ENCODE measurements at places on chromosomes 5 and 9. TPM values are rescaled to one million over a fixed set of nuclear protein-coding genes. Genes with fewer than 3 reads are reported as not detected.

CTNND2 gene
- under 0.01 TPM for total RNA-seq

RASGEF1C gene
- total RNA-seq = not detected

CCL27 gene
- total RNA-seq = not detected

MYMK gene
- not detected for total RNA-seq

GPR150 gene
- 0.20 TPM for total RNA-seq

CENPP gene
- 7.7 TPM for total RNA-seq

OR1J2 gene
- 0.20 TPM for total RNA-seq

IL31RA gene
- total RNA-seq = 0.37 TPM

MAST4 gene
- 4.8 TPM for total RNA-seq

SAXO1 gene
- not detected for total RNA-seq

NOL6 gene
- total RNA-seq = 29.4 TPM

DAPK1 gene
- total RNA-seq = 5.1 TPM

SPAG8 gene
- total RNA-seq = 2.2 TPM

ORM2 gene
- total RNA-seq = not detected

SLC25A48 gene
- not detected for total RNA-seq

FOXD4L6 gene
- 0.37 TPM for total RNA-seq

WDR38 gene
- total RNA-seq = not detected

OMD gene
- total RNA-seq = 0.20 TPM

ENHO gene
- not detected for total RNA-seq

UBLCP1 gene
- total RNA-seq = 23.1 TPM

DCP2 gene
- 20.5 TPM for total RNA-seq

ZFP2 gene
- 0.20 TPM for total RNA-seq

SOHLH1 gene
- not detected for total RNA-seq

CDKN2B gene
- total RNA-seq = 9.2 TPM

HTR4 gene
- not detected for total RNA-seq

WDR55 gene
- total RNA-seq = 36.0 TPM

FBXW2 gene
- 23.9 TPM for total RNA-seq

ANKRD20A1 gene
- total RNA-seq = not detected

MELK gene
- 38.9 TPM for total RNA-seq

ARID3C gene
- under 0.01 TPM for total RNA-seq

GGTA1 gene
- total RNA-seq = not detected

RASEF gene
- total RNA-seq = under 0.01 TPM

DMRTA1 gene
- 0.78 TPM for total RNA-seq

CCDC171 gene
- total RNA-seq = 2.7 TPM

ANKRD34B gene
- not detected for total RNA-seq

PCDHB15 gene
- not detected for total RNA-seq

HSPA4 gene
- 117 TPM for total RNA-seq

OR13C5 gene
- not detected for total RNA-seq

ADGRD2 gene
- total RNA-seq = not detected

CXCL14 gene
- under 0.01 TPM for total RNA-seq

TIMD4 gene
- total RNA-seq = not detected

WNT8A gene
- total RNA-seq = not detected

TMEM215 gene
- total RNA-seq = not detected

TTC39B gene
- 8.2 TPM for total RNA-seq

CTSV gene
- not detected for total RNA-seq

SLC36A2 gene
- not detected for total RNA-seq

CYLC2 gene
- not detected for total RNA-seq

MARCOL gene
- total RNA-seq = not detected

LHX6 gene
- not detected for total RNA-seq

MPDZ gene
- total RNA-seq = 26.8 TPM

ACOT12 gene
- total RNA-seq = not detected

ADAMTS12 gene
- total RNA-seq = 28.7 TPM

HK3 gene
- total RNA-seq = not detected

HMCN2 gene
- total RNA-seq = under 0.01 TPM

SPINK4 gene
- total RNA-seq = not detected

SPAAR gene
- total RNA-seq = 0.20 TPM

CKMT2 gene
- 0.78 TPM for total RNA-seq

MATR3 gene
- 202 TPM for total RNA-seq

FLT4 gene
- 0.20 TPM for total RNA-seq
